Stimulated activated CD4-positive, alpha-beta T cell treated with anti-CD3 and anti-CD28 coated beads, TNF-alpha, amount 100 ng/mL, for 24 hours (primary cell): ENCODE measurements at places on chromosomes 7 and 10.
A peak's percentile ranks its signal among the peaks of the same experiment; 100 is the strongest.

DNA sequence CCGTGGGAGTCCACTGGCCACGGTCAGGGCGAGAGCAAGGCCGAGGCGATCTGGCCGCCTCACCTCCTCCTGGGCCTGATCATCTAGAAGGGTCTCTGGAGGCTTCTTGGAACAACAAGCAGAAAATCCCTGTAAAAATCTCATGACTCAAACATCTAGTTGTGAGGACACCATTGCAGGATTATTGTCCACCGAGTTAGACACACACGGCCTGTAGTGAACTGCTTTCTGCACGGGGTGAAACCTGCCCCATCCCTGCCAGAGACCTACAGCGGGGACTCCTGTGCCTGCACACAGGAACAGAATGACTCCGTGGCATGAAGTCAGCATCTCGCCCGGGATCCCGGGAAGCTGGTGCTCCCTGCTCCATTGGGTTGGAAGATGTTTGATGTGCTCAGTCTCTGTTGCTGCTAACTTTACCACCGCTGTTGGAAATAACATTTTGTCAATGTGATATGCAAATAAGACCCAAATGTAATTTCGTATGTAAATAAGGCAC, 267.0 kb upstream of the TCERG1L start:
- no peak for DNase-seq

GRCh38 chr10:122665329-122665860, 34.3 kb downstream of the C10orf120 start:
- DNase-seq: no peak

DNA sequence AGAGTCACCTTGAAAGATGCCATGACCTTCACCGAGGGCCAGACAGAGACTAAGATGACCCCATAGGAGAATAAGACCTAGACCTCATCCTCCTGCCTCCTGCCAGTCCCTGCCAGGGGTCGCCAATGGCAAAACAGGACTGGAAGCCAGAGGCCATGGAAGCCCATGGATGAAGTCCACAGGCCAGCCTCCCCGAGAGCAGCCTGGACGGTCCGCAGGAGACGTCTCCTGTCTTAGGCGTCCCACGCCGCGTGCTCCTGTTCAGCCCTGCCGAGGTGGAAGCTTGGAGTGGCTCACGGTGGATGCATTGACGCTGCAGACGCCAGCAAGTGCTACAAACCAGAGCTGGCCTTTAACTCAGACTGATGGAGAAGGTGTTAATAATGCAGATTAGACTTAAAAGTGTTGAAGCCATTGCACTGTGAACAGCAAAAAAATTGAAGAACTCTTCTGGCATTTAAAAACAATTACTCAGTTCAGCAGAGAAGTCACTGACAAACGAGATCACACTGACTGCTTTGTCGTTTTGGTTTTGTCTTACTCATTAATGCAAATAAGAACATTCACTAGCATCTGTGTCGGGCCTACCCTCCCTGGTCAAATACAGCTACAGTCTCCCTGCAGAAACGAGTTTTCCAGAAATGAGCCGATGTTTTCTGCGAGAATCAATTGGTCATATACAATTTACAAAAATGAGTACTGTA, 38.1 kb upstream of the FAM20C start:
- DNase-seq: no peak

DNA sequence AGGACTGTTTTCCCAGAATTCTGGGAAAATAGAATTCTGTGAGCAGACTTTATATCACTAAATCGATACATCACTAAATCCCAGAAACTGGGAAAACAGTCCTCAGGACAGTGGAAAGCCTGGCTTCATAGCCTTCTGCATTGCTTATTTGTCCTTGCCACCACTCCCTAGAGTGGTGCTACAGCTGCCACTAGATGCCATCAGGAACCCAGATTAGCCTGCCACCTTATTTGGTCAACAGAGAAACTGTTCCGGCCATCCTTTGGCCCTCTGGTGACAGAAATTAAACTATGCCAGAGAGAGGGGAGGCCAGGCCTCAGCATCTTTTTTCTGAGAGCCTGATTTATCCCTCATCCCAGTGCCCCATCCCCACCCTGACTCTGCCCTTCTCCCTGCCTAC, 19.6 kb upstream of the NFKB2 start:
- DNase-seq: no peak

- no peak for DNase-seq
Observed at GRCh38 chr7:38000272-38000671, 79.8 kb downstream of the EPDR1 start.

DNA sequence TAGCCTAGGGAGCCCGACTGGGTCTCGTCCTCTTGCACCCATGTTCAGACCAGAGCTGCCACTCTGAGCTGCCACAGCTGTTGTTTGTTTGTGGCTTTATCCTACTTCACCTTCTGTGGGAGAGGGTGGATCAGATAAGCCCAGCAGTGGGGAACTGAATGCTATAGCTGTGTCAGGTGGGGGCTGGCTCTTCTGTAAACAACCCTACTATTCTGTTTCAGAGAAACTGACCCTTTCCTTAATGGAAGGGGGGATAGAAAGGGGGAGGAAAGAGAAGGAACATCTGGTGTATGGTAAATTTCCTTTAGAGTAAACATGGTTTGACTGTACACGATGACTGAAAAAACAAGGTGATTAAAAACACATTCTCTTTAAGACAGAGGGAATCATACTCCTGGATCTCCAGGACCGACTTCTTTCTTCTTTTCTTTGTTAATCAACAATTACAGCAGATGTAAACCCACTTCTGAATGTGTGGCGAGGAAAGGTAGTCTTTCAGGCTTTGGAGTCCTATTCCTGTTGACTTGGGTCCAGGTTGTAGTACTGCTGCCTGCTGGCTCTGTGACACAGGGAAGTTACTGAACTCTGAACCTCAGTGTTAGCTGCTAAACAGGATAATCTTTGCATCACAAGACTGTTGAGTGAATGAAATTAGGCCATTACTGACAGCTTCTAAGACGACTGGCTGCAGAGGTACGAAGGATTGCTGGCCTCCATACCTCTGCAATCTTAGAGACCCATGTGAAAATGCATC, 6.0 kb downstream of the PRXL2A start:
- DNase-seq: no peak

- no peak for DNase-seq
Observed at GRCh38 chr7:49876202-49876601, 102.8 kb downstream of the VWC2 start.

DNA sequence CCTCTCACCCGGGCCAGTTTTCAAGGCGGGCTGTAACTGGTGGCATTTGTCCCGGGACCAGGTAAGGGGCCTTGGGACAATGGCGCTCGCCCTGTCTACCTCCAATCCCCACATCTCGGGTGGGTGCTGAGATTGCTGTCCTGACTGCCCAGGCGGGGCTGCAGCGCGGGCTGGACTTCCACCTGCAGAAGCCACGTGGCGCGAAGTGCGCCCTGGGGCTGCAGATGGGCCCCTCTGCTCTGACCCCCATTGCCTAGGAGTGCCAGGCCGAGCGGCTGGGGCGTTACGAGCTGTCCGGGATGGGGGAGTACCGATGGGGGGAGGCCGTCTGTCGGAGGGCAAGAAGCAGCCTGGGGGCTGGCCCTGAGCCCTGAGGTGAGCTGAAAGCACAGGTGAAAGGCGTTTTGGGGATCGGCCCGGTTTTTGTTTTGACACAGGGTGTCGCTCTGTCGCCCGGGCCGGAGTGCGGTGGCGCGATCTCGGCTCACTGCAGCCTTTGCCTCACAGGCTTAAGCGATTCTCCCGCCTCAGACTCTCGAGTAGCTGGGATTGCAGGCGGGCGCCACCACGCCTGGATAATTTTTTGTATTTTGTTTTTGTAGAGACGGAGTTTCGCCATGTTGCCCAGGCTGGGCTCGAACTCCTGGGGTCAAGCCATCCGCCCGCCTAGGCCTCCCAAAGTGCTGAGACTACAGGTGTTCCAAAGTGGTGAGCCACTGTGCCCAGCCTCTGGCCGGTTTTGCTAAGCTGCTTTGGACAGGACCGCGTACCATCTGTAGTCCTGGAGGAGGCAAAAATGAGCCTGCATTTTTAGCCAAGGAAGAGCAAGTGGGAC, at the start of gene SFXN2:
Gene SFXN2 (plus strand): TSS at position 16 of the 835 bp plus-strand sequence. CDS start 12,001 bp downstream, outside the sequence.
- peak; percentile 11 for DNase-seq

DNA sequence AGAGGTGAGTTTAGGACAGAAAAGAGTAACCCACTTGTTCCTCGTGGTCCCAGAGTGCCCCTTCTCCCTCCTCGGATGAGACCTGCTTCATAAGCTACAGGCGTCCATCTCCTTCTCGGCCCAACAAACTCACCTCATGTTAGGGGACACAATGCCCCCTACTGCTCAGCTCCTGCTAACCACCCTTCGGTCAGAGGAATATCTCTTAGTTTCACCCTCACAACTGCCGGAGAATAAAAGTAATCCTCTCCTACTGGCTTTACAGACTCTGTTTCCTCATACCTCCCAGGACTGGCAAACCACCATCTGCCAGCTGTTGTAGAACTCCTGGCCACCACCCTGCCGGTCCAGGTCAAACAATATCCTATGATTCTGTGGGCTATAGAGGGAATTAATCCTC, 3.2 kb downstream of the AKR1B15 start:
- no peak for DNase-seq

DNA sequence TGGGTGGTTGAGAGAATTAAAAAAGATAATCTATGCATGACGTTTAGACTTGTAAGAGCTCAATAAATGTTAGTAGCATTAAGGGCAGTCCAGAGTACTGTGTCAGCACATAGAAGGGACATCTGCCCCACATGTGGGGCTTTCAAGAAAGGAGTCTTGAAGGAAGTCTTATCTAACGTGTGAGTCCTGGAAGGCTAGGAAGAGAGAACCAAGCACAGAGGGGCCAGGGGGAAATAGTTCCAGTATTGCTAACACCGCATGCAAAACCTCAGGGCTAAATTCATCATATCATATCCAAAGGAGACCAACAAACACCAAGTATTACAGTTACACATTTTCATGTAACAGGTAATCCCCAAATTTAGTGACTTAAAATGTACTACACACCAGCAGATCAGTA, 122.7 kb downstream of the AOAH start:
- no peak for DNase-seq

DNA sequence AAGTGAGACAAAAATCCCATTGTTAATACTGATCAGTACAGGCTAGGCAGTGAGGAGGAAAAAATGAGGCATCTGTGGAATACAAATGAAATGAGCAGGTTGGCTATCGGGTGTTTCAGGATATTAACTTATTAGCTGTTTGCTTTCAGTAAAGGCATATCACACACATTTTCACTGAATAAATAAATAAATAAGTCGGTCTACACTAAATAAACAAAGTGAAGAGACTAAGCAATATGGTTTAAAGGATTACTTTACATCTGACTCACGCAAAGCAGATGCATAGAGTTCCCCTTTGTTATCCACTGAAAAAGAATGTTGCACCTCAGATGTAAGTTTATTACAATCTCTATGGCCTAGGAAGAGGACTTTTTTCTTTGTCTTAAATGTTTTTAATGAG, 6.3 kb upstream of the SEMA3A start:
- DNase-seq: no peak

DNA sequence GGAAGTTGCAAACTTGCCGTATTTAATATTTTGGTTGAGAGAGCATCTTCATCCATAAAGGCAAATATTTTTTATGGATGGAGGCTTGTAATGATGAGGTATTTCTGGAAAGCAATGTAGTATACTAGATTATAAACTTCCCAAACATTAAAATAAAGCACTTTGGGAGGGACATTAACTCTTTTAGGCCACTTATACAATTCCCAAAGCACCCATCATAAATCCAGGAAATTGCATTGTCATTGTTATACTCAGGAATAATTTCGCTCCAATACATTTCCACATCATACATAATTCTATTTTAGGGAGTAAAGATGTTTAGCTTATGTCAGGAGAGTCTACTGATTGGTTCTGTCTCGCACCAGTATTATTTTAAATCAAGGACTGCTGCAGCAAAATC, 212.7 kb upstream of the MKI67 start:
- DNase-seq: no peak

DNA sequence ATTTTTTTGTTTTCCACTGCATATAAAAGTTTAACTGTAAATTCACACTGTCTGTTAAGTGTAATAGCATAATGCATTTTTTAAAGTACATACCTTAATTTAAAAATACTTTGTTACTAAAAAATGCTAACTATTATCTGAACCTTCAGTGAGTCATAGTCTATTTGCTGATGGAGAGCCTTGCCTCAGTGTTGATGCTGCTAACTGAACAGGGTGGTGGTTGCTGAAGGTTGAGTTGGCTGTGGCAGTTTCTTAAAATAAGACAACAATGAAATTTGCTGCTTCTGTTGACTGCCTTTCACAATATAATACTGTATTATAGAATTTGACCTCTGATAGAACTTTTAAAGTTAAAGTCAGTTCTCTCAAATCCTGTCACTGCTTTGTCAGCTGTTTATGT, 72.3 kb upstream of the GATAD1 start:
- DNase-seq: no peak

- no peak for DNase-seq
Observed at GRCh38 chr7:141698247-141699015, 3.5 kb downstream of the DENND11 start.

DNA sequence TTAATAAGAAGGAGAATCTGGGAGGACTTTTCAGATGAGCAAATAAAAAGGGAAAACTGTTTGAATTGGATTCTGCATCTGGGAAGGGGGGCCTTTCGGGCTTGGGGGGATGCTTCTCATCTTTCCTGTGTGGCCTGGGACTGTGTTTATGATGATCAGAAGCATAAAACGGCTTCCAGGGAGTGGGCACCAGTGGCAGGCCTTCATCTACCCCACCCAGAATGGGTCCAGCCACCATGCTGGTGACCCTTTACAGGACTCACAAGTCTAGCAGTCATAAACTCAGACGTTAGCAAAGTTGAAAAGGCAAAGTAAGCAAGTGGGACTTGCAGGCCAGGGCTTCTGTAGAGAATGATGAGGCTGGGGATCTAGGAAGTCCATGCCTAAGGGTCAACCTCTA, 198.3 kb upstream of the ZMIZ1 start:
- DNase-seq: no peak

DNA sequence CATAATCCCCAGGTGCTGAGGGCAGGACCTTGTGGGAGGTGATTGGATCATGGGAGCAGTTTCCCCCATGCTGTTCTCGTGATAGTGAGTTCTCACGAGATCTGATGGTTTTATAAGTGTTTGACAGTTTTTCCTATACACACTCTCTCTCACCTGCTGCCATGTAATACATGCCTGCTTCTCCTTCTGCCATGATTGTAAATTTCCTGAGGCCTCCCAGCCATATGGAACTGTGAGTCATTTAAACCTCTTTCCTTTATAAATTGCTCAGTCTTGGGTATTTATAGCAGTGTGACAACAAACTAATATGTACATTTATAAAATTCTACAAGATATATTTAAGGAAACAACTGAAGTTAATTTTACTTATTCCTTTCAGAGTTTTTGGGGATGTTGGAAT, 170.8 kb upstream of the BET1 start:
- DNase-seq: no peak

- no peak for DNase-seq
Observed at GRCh38 chr7:93843260-93843659, 47.3 kb downstream of the TFPI2 start.

GRCh38 chr10:71236822-71237682, 24.7 kb downstream of the UNC5B start:
- DNase-seq: no peak
